Activated CD4-positive, alpha-beta T cell treated with anti-CD3 and anti-CD28 coated beads for 36 hours (primary cell): ENCODE measurements at places on chromosomes 3 and 15. TPM values are rescaled to one million over a fixed set of nuclear protein-coding genes. Genes with fewer than 3 reads are reported as not detected.

DNA sequence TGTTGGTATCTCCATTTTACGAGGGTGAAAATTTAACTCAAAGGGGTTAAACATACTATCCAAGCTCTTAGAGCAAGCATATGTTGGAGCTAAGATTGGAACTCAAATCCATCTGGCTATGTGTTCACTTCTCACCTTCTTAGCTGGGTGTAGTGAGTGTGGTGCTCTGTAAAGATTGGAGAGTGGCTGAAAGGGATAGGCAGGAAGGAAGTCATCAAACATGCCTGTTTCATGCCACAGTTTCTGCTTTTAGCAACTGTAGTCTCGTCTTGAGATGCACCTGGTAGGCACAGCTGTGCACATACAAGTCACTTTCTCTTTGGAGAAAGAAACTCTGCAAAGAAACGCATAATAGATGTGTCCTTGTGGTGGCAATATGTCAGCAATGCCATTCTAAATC lies 189.1 kb upstream of the MDFIC2 start:
- DNase-seq = no peak

DNA sequence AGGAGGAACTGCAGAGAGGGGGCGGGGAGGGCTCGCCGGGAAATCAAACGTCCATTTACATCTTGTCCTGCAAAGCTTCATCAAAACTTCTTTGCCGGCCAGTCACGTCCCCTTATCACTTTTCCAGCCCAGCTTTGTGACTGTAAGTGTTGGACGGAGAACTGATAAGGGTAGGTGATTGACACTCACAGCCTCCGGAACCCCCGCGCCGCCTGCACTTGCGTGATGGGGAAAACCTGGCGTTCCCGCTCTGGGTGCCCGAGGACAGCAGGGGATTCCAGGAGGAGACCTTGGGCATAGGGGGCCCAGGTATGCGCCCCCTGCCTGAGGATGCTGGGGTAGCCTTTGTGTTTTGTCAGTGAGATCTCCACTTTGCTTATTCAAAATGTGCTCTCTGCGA lies 72.8 kb upstream of the ANKRD34C start:
- peak; percentile 9 for DNase-seq

- DNase-seq = no peak
Measured at GRCh38 chr15:67509918-67510317, 11.0 kb upstream of the C15orf61 start.

GCHFR gene
- 41.1 TPM for total RNA-seq

ROPN1 gene
- not detected for total RNA-seq

SLTM gene
- total RNA-seq = 85.6 TPM

ARPC4 gene
- 164 TPM for total RNA-seq

GRCh38 chr3:187742351-187743171 lies 2.7 kb downstream of the BCL6 start:
- peak; percentile 57 for DNase-seq

GRCh38 chr3:10119376-10119775 lies 3.9 kb downstream of the BRK1 start:
- DNase-seq = no peak

GRCh38 chr3:9809239-9809614 lies 835 bp upstream of the TTLL3 start:
- peak; percentile 42 for DNase-seq

GAP43 gene
- not detected for total RNA-seq

GPR149 gene
- not detected for total RNA-seq

- DNase-seq = no peak
Measured at GRCh38 chr3:134897391-134898141, 102.5 kb downstream of the EPHB1 start.

DNA sequence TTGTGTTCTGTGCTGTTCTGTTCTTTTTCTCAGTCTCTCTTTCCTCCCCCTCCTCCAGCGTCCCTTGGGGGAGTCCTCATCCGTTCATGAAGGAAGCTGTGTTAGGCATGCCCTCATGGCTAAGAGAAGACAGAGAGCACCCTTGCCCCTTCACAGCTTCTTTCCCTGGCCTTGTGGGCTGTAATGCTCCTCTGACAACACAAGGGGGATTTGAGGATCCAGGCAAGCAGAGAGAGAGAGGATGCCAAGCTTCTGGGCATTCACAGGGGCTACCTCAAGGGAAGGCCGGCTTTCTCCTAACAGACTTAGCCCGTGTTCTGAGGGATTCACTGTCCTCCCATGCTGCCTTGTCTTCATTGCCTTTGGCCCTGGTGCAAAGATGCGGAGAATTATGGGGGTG lies 389.5 kb downstream of the LRTM1 start:
- no peak for DNase-seq

GJD2 gene
- not detected for total RNA-seq

MYZAP gene
- 0.11 TPM for total RNA-seq

DNA sequence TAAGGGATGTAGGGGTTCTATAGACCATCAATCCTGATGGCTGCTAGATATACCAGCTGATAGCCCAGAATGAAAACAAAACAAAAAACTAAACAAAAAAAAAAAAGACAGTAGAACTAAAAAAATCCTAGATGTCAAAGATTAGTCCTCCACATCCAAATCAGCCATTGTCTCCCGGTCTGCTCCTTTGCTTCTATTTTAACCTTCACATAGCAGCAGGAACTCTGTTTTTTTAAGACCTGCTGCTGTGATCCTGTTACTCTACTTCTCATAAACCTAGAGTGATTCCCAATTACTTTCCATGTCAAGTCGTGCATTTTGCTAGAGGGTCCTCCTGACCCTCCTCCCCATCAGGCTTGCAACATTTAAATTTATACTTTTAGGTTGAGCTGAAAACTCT lies 2.5 kb downstream of the IFT122 start:
- DNase-seq = no peak

ZNF654 gene
- 21.3 TPM for total RNA-seq

- DNase-seq = no peak
Measured at GRCh38 chr3:27043328-27043955, 325.7 kb downstream of the NEK10 start.

- DNase-seq = peak; percentile 94
Measured at GRCh38 chr3:49007771-49008528, 759 bp downstream of the WDR6 start.

OR5K1 gene
- not detected for total RNA-seq

DNA sequence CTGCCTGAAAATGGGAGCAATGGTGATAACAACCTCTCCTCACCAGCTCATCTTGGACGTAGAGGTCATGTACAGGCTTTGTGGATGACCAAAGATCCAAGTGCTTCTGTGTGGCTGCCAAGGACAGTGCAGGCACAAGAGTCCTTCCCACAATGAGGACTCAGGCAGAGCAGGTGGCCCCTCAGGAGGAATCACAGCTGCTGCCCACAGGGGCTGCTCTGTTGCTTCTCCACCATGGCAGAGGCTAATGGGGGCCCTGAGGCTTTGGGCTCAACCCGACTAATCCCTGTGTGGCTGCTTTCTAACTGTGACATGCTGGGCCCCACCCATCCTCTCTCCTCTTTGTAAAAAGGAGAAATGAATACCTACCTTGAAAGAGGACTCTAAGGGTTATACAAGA lies 58.1 kb upstream of the MRPS22 start:
- DNase-seq = no peak

RASGRP1 gene
- 102 TPM for total RNA-seq

UPK1B gene
- 0.25 TPM for total RNA-seq

GOLGA8N gene
- 2.2 TPM for total RNA-seq

DNA sequence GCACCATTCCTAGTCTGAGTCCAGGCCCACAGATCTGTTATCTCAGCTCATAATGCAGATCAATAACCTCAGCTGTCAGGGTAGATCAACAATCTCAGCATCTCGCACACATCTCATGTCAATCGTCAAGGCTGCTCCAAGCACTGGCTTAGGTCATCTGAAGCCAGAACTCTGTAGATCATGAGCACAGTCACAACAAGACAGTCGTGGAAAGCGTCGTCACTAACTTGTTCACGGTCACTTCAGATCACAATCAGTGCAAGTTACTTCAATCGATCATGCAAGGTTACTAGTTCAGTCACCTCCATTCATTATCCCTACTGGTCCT lies 71.8 kb downstream of the RBPMS2 start:
- DNase-seq = peak; percentile 38

DNA sequence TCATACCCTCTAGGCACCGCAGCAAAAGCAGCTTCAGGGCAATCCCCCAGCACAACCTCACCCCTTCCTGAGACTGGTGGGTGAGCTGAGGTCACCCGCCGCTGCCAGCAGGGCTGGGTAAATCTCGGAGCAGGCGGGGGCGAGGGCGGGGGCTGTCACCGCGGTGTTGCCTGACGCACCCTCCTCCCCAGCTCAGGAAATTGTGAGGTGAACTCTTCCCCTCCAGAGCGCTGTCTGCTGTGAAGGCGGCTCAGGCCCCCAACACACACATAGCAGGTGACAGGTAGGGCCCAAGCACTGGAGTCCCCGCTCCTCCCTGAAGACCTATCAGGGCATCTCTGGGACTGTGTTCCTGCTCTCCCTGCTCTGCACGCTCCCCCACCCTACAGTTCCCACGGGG lies 30.2 kb upstream of the FURIN start:
- peak; percentile 96 for DNase-seq

DNA sequence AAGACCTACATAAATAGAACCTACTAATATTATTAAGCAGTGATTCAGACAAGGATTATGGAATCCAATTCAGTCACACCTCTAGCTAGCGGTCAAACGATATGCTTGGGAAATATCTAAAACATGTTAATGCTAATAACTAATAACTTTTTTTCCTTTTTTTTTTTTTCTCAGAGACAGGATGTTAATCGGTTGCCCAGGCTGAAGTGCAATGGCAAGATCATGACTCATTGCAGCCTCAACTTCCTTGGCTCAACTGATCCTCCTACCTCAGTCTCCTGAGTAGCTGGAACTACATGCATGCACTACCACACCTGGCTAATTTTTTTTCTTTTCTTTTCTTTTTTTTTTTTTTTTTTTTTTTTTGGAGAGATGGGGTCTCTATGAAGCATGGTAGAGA lies 124.1 kb downstream of the NR2E3 start:
- no peak for DNase-seq

DNA sequence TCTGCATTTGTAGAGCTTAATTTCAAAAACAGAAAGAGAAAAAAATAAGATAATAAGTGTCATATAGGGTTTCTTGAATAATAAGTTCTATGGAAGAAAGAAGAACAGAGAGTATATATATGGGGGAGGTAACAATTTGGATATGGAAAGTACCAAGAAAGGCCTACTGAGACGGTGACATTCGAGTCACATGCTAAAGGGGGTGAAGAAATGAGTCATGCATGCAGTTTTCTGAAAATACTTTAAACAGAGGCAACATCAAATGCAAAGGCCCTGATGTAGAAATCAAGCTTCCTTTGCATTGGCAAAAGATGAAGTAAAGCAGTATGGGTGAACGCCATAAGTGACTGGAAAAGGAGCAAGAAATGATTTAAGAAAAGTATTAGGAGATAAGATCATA lies 371.6 kb upstream of the ZNF385D start:
- no peak for DNase-seq

ARPIN gene
- not detected for total RNA-seq

DNA sequence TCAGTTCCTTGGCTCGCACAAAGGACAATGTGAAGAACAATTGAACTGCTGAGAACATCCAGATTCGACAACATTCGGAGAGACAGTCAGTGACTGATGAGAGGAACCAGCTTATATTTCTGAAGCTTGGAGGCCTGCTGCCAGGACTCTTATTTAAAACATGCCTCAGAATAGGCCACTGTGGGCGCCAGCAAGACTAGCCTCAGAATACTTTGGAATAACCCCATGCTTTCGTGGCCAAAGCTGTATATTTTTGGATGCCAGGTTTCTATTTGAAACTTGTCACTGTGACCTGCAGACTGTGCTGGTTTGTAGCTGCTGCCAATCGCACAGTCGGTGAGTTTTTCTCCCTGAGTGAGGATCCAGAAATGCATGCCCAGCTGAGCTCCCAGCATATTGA lies 129.9 kb upstream of the UBE3A start:
- no peak for DNase-seq

- DNase-seq = peak; percentile 46
Measured at GRCh38 chr15:41502795-41503668, 9.4 kb downstream of the ITPKA start.

DNA sequence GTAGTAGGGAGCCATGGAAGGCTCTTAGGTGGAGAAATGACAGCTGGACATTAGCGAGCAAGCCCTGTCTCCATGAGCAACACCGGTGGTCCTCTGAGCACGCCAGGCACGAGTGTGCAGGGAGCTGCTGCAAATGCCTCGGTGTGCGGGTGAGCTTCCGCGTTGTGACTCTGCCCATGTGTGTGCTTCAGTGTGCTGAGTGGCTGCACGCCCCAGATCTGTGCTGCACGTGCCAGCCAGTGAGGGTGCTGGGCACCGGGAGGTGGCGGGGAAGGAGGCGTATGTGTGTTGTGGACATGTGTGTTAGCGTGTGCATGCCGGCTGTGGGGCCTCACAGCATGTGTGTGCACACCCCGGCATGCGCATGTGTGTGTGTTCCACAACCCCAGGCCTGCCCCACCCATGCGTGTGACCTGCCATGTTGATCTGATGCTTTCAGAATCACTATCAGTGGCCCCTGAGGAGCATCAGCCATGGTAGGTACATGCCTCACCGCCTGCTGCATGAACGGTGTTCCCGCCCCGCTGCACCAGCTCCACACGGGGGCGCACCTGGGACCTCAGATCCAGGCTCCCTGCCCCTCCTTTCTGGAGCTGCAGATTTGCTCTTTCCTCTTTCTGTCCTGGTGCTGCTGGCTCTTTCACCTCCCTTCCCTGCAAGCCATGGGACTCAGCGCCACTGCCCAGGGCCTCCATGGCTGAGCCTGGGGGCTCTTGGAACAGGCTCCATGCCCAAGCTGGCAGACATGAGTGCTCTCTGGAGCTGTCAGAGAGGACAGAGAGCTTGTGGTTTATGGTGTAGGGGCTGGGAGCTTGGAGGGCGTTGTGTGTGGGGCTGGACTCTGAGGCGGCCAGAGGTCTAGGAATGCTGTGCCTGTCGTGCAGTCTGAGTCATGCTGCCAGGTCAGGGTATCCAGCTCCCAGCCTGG lies 169.4 kb downstream of the TBC1D2B start:
- peak; percentile 86 for DNase-seq

ATP6V1A gene
- 48.3 TPM for total RNA-seq

- no peak for DNase-seq
Measured at GRCh38 chr15:91456251-91456718, 356.2 kb downstream of the SV2B start.

GRCh38 chr3:177105623-177106022 lies 91.7 kb downstream of the TBL1XR1 start:
- DNase-seq = no peak

GRCh38 chr15:33304924-33305323 lies 5.8 kb upstream of the RYR3 start:
- DNase-seq = no peak

GRCh38 chr15:68429691-68430470 lies 2.1 kb downstream of the ITGA11 start:
- DNase-seq = no peak

- DNase-seq = no peak
Measured at GRCh38 chr3:126201168-126201567, 20.8 kb upstream of the ALDH1L1 start.
